ENCODE measurements at places on chromosomes 5 and 9.

- DNase-seq = no peak
Observed at GRCh38 chr9:12670006-12670405, 23.2 kb upstream of the TYRP1 start.

DNA sequence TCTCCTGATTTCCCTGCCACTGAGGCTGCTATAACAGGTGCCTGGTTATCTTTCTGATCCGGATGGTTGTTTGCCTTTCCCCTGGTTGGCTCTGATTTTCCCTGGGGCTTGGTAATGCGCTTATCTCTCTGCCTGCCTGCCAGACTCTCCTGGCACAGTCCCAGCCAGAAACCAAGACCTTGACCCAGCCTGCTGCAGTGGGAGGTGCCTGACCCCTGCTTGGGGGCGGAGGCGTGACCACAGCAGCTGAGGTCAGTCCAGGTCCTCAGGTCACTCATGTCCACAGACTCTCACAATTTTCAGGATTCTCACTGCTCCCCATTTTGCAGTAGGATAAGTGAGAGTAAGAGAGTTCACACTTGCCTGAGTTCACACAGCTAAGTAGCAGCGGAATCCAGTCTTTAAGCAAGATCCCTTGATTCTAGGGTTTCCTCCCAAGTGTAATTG lies 24.4 kb upstream of the SYNPO start:
- DNase-seq = no peak

- DNase-seq = no peak
Observed at GRCh38 chr5:124065508-124065907, 553.5 kb downstream of the CSNK1G3 start.

- DNase-seq = no peak
Observed at GRCh38 chr9:134606951-134607731, 34.5 kb upstream of the COL5A1 start.

DNA sequence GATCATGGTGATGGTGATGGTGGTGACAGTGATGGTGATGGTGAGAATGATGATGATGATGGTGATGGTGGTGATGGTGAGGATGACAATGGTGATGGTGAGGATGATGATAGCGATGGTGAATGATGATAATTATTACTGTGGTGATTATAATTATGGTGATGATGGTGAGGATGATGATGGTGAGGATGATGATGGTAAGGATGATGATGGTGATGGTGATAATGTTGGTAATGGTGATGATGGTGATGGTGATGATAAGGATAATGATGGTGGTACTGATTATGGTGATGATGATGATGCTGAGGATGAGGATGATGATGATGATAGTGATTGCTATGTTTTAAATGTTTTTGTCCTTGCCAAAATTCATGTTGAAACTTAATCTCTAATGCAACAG lies 37.3 kb upstream of the HRH2 start:
- no peak for DNase-seq

- no peak for DNase-seq
Observed at GRCh38 chr5:85000671-85001070, 616.0 kb upstream of the EDIL3 start.

DNA sequence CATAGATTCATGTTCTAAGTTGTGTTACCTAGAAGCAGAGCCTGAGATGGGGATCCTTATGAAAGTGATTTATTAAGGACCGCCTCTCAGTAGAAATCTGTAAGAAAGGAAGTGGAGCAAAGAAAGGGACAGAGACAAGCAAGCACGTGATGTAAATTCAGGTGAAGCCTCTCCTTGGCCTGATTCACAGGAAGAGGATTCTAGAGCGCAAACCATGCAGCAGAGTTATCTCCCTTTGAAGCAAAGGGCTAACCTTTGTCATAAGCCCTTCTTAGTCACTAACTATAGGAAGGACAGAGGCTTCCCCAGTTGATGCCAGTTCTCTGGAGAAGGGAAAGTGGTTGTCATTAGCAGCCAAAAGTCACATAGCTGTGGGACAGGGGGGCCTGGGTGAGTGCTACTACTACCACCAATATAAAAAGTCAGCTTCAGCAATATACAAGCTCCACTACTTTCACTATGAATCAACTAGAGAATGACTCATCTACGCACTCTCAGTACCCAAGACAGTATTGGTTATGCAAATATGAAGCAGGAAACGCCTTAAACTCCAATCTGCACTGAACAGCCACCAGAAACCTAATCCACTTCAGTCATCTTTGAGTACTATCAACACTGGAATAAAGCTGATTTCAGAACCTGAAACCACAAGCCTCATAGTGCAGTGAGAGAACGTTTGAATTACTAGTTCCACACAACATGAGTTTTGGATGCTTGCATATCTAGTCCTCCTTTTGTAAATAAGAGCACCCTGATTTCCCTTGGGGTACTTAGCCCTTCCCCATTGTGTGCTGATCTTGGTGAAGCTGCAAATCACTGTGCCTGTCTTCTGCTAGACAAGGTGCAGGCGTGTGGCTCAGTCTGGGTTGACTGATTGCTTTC lies 162.7 kb downstream of the ZNF608 start:
- DNase-seq = no peak

GRCh38 chr9:133976887-133977286 lies 15.2 kb downstream of the VAV2 start:
- DNase-seq = no peak

DNA sequence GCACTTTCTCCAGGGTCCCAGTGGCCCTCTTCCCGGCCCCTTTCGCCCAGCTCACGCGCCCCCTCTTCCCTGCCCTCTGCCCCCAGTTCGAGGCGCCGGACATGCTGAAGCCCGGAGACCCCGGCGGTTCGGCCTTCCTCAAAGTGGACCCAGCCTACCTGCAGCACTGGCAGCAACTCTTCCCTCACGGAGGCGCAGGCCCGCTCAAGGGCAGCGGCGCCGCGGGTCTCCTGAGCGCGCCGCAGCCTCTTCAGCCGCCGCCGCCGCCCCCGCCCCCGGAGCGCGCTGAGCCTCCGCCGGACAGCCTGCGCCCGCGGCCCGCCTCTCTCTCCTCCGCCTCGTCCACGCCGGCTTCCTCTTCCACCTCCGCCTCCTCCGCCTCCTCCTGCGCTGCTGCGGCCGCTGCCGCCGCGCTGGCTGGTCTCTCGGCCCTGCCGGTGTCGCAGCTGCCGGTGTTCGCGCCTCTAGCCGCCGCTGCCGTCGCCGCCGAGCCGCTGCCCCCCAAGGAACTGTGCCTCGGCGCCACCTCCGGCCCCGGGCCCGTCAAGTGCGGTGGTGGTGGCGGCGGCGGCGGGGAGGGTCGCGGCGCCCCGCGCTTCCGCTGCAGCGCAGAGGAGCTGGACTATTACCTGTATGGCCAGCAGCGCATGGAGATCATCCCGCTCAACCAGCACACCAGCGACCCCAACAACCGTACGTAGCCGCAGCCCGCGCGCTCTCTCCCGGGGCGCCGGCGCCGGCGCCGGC lies 1.0 kb downstream of the PRDM6 start:
- DNase-seq = no peak

- no peak for DNase-seq
Observed at GRCh38 chr5:67089200-67089725, 107.3 kb downstream of the CD180 start.

GRCh38 chr9:14868418-14868771 lies 41.8 kb downstream of the FREM1 start:
- DNase-seq = no peak

DNA sequence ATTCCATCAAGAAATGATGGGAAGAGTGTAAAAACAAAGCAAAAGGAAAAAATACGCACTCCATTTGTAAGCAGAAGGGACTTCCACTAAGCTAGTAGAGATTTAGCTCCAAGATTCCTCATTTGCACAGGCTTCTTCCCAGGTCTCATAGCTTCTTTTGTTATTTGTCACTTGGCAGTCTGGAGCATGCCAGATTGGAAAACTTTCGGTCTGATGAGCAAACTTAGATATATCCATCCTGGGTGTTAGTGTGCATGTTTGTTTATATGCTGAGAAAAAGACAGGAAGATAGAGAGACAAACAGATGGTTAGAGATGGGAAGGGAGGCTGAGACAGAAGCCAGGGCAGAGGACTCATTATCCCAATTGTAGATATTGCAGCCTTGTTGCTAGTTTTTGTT lies 1644.5 kb upstream of the NUDT12 start:
- no peak for DNase-seq

- no peak for DNase-seq
Observed at GRCh38 chr9:97418880-97419279, 7.0 kb downstream of the TDRD7 start.

- no peak for DNase-seq
Observed at GRCh38 chr9:96141666-96142065, 160.3 kb downstream of the HSD17B3 start.

Data from muscle of back (tissue), 13 donors.